NCI-H524 treated with DMSO at 0.1 percent for 48 hours (cell line): ENCODE measurements at places on chromosomes 5 and 9.

DNA sequence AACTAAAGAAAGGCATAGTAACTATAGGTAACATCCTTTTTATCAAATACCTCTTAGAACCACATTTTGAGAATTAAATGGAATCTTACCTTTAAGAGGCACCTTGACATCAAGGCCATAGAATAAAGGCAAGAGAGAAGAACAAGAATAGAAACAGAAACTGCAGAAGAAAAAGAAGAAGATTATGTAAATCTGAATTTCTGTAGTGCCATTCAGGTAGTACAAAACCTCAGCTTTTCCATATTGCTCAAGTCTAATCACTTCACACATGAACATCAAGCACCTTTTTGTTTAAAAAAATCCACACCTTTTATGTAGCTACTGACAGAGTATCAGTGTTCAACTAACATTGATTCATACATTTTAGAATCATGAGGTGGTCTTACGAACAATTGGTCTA, 91.8 kb upstream of the DPYSL3 start:
- no peak for DNase-seq

- no peak for DNase-seq
These were observed 417.7 kb downstream of the PSAT1 start for GRCh38 chr9:78714576-78714975.

DNA sequence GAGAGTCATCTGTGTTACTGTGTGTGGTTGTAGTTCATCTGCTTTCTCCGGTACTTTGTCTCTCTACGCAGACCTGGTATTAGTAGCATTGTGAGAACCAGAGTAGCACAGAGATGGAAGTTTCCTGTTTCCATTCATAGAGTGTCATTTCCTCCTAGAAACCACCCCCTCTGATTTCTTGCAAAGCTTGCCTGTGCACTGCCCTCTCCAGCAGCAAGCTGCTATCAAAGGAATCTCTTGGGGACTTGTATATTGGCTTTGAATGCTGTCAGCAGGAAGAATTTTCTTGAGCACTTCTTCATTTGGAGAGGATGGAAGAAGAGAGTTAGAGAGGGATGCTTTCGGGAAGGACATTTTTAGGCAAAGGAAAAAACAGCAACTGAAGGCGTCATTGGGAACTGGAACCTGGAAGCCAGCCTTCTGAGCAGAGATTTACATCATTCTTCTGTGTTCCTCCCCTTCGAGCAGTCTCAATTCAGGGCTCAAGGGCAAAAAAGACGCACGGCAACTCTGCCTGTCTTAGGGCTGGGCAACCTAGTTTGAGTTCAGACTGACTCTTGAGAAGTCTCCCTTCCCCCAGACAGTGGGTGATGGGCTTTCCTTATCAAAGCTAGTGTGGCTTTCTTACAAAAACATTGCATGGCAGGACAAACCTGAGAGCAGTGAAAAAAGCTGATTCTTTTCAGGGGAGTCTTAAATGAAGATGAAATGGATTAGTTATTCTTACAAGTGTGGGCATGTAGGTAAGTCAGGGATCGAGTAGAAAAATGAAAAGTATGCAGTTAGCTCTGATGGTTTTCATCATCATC, 226.3 kb downstream of the AOPEP start:
- DNase-seq, result no peak

DNA sequence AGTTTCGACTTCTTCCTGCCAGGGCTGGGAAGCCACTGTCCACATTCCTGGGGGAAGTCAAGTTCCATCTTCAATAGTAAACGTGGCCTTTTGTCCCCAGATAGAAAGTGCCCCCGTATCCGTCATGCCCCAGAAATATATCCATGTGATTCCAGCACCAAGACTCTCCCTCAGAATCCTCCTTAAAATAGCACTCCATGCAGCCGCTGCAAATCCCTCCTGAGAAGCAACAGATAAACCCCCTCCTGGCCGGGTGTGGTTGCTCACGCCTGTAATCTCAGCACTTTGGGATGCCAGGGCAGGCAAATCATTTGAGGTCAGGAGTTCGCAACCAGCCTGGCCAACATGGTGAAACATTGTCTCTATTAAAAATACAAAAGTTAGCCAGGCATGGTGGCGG, 126.1 kb downstream of the OLFM1 start:
- DNase-seq, result no peak

DNA sequence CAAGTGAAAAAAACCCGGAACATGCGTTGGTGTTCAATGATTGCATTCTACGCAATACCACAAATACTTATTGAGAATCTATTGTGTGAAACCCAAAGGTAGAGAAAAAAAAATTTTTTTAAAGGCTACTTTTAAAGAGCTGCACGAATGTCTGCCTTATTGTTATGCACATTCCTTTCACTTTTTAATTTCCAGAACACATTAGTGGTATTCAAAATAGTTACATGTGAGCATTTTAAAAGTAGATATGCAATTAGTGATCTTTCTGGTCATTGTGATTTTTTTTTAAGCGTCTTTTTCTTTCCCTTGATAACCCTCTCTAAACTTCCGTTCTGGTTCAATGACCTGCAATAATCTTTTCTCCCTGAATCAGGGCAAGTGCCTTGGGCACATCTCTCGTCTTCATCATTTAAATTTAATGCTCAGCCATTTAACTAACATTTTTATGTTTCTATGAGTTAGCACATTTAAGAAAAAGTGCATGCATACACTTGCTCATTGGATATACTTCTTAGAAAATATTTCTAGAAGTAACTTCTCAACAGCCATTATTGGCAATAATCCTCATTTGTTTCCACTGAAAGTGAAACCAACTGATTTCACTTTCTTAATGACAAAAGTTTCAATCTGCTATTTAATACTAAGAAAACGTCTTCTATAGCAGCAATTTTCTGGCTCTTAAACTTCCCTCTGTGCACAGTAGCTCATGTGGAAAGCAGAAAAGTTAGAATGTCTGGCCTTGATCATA, 80.3 kb downstream of the CDH6 start:
- no peak for DNase-seq

- DNase-seq, result no peak
These were observed 645 bp downstream of the SAP30L start for GRCh38 chr5:154446195-154447088.
